ENCODE measurements at places on chromosomes 7 and 10.

DNA sequence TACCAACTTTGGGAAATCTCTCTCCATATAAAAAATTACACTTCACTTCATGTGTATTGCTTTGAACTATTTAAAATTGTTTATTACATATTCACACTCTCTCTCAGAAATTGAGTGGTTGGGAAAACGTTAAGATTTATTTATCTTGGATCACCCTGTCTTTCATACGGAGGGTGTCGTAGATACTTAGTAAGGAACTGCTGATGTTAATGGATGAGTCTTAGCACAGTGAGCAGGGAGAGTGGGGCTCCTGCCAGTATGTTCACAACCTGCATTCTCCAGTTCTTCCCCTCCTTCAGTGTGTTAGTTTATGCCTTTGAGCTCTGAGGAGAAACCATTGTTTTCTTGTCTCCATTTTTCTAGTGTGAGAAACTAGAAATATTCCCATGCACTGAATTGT is 67.1 kb downstream of the CDK14 start:
- no peak for DNase-seq
- H3K4me1 ChIP-seq, result peaks cover 10% of the 10 kb centered on the region
- no peak overlapping the region for H3K27ac ChIP-seq
- H3K36me3 ChIP-seq, result no peaks in the 10 kb centered on the region
- H3K27me3 ChIP-seq, result no peaks in the 10 kb centered on the region
- H3K4me3 ChIP-seq, result no peak overlapping the region

- H3K4me1 ChIP-seq, result peaks cover 28% of the 10 kb centered on the region
- no peak overlapping the region for H3K4me3 ChIP-seq
- peak; percentile 9 for DNase-seq
- H3K36me3 ChIP-seq, result no peaks in the 10 kb centered on the region
- no peaks in the 10 kb centered on the region for H3K27me3 ChIP-seq
Observed at GRCh38 chr10:59325116-59325515, 37.2 kb downstream of the FAM13C start.

DNA sequence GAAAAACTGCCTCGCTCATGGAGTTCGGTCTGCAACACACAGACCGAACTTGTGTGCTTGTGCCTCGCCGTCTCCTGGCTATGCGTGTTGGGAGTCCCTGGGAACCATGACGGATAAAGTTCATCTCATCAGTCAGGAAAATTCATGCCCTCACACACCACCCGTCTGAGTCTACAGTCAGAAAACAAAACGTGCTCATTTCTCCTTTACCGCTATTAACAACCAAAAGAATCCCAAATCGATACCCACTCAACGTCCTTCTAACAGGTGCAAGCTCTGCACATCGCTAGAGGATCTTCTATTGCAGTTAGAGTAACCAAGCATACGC is 13.6 kb downstream of the CNPY1 start:
- peaks cover 6% of the 10 kb centered on the region for H3K4me1 ChIP-seq
- H3K27me3 ChIP-seq, result peaks cover 98% of the 10 kb centered on the region
- no peak overlapping the region for H3K27ac ChIP-seq
- H3K4me3 ChIP-seq, result peak overlapping the region; percentile 7

DNA sequence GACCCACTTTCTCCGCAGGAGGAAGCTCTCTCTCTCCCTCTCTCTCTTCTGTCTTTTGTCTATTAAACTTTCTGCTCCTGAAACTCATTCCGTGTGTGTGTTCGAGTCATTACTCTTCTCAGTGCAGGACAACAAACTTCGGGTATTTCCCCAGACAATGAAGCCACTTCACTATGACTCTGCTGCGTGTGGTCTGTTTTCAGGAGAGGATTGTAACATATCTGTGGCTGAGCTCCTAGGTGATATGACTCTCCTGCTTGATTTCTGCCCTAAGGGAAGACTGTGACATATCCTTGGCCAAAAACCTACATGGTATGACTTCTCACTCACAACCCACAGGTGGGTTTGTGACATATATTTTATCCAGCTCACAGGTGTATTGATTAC is 39.9 kb upstream of the ZNF107 start:
- no peak for DNase-seq
- H3K27me3 ChIP-seq, result no peaks in the 10 kb centered on the region
- H3K36me3 ChIP-seq, result no peaks in the 10 kb centered on the region
- no peaks in the 10 kb centered on the region for H3K4me1 ChIP-seq

DNA sequence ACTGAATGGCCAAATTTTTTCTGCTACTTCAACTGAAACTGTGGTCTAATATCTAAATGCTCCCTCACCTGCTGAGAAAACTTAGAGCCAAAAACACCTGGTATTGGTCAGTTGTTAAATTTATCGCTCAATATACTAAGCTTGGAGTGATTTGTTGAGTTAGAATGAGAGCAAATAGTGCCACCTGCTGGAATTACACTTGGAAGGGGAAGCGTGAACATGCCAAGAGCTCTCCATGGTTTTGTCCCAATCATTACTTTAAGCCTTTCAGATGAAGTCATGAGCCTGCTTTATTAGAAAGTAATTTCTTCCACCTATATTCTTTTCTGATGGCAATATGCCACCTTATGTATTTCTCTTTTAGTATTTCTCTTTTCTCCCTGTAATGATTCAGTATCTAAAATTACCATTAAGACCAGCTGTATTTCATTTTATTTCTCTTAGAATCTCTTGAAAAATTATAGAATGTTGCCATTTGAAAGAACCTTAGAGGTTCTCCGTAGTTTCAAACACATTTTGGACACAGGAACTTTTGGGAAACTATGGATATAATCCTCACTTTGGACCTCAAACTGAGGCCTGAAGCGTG is 447.8 kb upstream of the C7orf33 start:
- DNase-seq, result peak; percentile 65
- no peaks in the 10 kb centered on the region for H3K36me3 ChIP-seq

GRCh38 chr7:138556771-138557484 is 96.9 kb downstream of the TRIM24 start:
- peak; percentile 21 for DNase-seq
- no peak overlapping the region for H3K4me3 ChIP-seq
- H3K27ac ChIP-seq, result no peak overlapping the region
- peaks cover 87% of the 10 kb centered on the region for H3K36me3 ChIP-seq
- H3K27me3 ChIP-seq, result no peaks in the 10 kb centered on the region
- H3K4me1 ChIP-seq, result no peaks in the 10 kb centered on the region

- H3K27ac ChIP-seq, result no peak overlapping the region
- H3K36me3 ChIP-seq, result no peaks in the 10 kb centered on the region
- peaks cover 4% of the 10 kb centered on the region for H3K4me1 ChIP-seq
- no peaks in the 10 kb centered on the region for H3K27me3 ChIP-seq
- no peak for DNase-seq
Observed at GRCh38 chr7:134893920-134894319, 92.4 kb upstream of the AGBL3 start.

GRCh38 chr10:79275431-79275851 is 71.8 kb upstream of the PPIF start:
- peak overlapping the region; percentile 75 for H3K27ac ChIP-seq
- no peak overlapping the region for H3K4me3 ChIP-seq
- no peaks in the 10 kb centered on the region for H3K27me3 ChIP-seq
- peaks cover 9% of the 10 kb centered on the region for H3K36me3 ChIP-seq
- H3K4me1 ChIP-seq, result peaks cover 29% of the 10 kb centered on the region

DNA sequence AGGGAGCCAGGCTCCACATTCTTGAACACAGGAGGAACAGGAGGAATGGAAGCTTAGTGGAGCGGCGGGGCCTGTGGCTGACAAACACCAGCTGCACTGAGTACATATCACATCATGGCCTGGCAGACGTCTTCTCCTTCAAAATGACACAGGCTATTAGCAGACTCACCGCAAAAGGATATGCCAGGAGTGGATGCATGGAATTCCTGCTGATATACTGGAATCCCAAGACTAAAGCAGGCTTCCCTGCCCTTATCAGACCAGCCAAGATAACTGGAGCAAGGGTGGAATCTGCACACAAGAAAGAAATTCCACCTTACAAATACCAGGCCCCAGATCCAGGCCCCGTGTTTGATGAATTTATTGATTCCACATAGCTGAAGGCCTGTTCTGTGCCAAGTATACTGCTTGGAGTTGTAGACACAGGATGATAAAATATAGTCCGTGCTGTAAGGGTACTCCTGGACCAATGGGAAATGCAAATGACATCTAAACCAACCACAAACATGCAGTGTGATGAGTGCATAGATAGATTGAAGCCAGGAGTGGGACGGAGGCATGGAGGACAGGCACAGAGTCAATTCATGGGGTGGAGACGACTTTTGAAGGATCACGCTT is 480.5 kb upstream of the ZMIZ1 start:
- no peak overlapping the region for H3K4me3 ChIP-seq
- H3K4me1 ChIP-seq, result peaks cover 27% of the 10 kb centered on the region
- no peaks in the 10 kb centered on the region for H3K27me3 ChIP-seq
- peak; percentile 96 for DNase-seq

- H3K36me3 ChIP-seq, result no peaks in the 10 kb centered on the region
- H3K27me3 ChIP-seq, result no peaks in the 10 kb centered on the region
- no peak overlapping the region for H3K27ac ChIP-seq
- no peak for DNase-seq
Observed at GRCh38 chr10:43824934-43825333, 176.3 kb upstream of the ZNF32 start.

DNA sequence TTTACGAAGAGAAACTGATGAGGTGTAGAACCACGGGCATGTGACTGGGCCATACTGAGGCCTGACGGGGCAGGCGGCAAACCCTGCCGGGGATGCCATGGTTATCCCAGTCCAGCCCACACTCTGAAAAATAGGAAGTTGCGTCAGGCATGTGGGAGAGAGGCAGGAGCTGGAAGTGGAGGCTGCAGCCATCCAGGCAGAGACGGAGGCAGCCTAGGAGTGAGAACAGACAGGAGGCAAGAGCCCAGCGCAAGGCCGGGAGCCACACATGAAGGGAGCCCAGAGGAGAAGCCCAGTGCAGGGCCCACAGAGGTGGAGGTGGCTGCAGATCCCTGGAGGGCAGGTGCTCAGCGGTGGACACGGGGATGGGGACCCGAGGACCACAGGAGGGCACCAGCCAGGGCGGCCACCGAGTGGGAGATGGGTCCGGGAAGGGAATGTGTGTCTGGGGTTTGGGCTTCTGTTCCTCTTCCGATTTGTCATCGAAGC is 175.2 kb upstream of the PPP2R2D start:
- H3K27me3 ChIP-seq, result no peaks in the 10 kb centered on the region
- H3K4me1 ChIP-seq, result no peaks in the 10 kb centered on the region
- H3K4me3 ChIP-seq, result no peak overlapping the region

- H3K4me1 ChIP-seq, result peaks cover 10% of the 10 kb centered on the region
- H3K27ac ChIP-seq, result no peak overlapping the region
- no peaks in the 10 kb centered on the region for H3K27me3 ChIP-seq
- no peaks in the 10 kb centered on the region for H3K36me3 ChIP-seq
Observed at GRCh38 chr7:133948588-133948987, 178.6 kb upstream of the LRGUK start.

- no peak overlapping the region for H3K27ac ChIP-seq
- H3K27me3 ChIP-seq, result no peaks in the 10 kb centered on the region
- no peaks in the 10 kb centered on the region for H3K36me3 ChIP-seq
- no peak for DNase-seq
- H3K4me1 ChIP-seq, result no peaks in the 10 kb centered on the region
Observed at GRCh38 chr10:129793479-129793878, 170.6 kb downstream of the EBF3 start.

DNA sequence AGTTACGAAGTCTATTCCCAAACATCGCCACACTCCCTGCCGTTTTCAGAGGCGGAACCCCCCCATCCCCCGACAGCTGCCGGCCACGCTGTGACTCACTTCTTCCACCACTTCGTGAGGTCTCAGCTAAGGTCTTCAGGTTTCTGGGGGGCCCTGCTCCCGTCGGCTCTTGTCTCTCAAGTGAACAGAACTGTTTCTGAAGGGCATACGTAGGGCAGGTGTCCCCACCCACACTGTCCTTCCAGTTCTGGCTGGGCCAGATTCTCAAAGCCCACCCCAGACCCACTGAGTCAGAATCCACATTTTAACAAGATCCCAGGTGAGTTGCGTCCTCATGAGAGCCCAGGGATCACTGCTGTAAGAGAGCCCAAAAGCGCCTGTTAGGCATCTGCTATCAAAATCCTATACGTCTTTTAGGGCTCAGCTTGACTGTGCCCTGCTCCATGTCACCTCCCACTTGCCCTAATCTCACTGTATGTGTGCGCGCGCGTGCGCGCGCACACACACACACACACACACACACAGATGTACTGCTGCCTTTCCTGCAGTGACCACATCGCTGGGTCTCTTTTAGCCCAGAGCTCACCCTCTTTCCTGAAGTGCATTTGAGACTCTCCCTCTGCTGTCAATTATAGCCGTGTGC is 78.8 kb downstream of the PROSER2 start:
- peak; percentile 50 for DNase-seq
- no peaks in the 10 kb centered on the region for H3K36me3 ChIP-seq
- no peaks in the 10 kb centered on the region for H3K27me3 ChIP-seq
- peak overlapping the region; percentile 47 for H3K27ac ChIP-seq
- H3K4me3 ChIP-seq, result no peak overlapping the region

- H3K27ac ChIP-seq, result no peak overlapping the region
- DNase-seq, result no peak
- H3K36me3 ChIP-seq, result no peaks in the 10 kb centered on the region
- H3K4me3 ChIP-seq, result no peak overlapping the region
- H3K4me1 ChIP-seq, result peaks cover 2% of the 10 kb centered on the region
Observed at GRCh38 chr7:128203710-128204214, 37.3 kb upstream of the LEP start.

- no peaks in the 10 kb centered on the region for H3K4me1 ChIP-seq
- DNase-seq, result no peak
- no peaks in the 10 kb centered on the region for H3K27me3 ChIP-seq
- H3K27ac ChIP-seq, result no peak overlapping the region
- no peak overlapping the region for H3K4me3 ChIP-seq
Observed at GRCh38 chr7:78873117-78873516, 580.4 kb downstream of the MAGI2 start.

DNA sequence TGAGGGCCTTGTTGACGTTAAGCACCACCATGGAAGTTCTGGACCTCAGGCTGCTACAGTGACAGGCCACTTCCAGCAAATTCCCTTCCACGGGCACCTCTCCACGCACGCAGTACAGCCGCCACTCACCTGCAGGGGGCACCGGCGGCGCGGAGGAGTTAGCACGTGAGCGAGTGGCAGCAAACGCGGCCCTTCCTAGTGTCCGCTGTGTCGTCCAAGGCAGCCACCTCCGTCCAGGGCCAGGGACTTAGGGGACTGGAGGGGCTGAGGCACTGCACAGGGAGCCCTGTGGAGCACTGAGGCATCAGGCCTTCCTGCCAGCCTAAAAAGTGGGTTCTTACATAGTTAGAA is 164.4 kb downstream of the SVIL start:
- H3K27me3 ChIP-seq, result no peaks in the 10 kb centered on the region
- H3K4me3 ChIP-seq, result no peak overlapping the region
- peak overlapping the region; percentile 67 for H3K27ac ChIP-seq
- H3K4me1 ChIP-seq, result no peaks in the 10 kb centered on the region

GRCh38 chr10:98257198-98257597 is 10.8 kb downstream of the LOXL4 start:
- H3K27me3 ChIP-seq, result no peaks in the 10 kb centered on the region
- no peak overlapping the region for H3K27ac ChIP-seq
- no peak overlapping the region for H3K4me3 ChIP-seq
- H3K36me3 ChIP-seq, result no peaks in the 10 kb centered on the region
- DNase-seq, result no peak

Data from cardiac muscle cell (in vitro differentiated cells and primary cell).